Hematopoietic multipotent progenitor cell treated with erythropoietin and hydrocortisone succinate and interleukin-3 and kit ligand, for 4 days (in vitro differentiated cells): ENCODE measurements at places on chromosomes 11 and 22.

- DNase-seq = no peak
These were observed 173.4 kb downstream of the BCR start for GRCh38 chr22:23353696-23354095.

DNA sequence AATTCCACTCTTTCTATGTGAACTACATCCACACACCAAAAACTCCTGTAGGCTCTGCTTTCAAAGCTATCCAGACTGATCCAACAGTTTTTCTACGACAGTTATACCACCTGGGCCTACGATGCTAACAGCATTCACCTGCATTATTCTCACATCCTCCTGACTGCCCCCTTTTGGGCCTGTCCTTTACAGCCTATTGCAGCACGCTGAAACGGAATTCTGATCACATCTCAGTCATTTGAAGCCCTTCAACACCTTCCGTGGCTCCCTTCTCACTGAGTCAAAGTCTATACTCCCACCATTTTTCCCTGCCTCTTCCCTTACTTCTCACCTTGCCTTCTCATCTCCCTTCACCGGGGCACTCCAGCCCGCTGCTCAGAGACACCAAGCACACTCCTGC lies 791.3 kb upstream of the KIRREL3 start:
- DNase-seq = no peak

DNA sequence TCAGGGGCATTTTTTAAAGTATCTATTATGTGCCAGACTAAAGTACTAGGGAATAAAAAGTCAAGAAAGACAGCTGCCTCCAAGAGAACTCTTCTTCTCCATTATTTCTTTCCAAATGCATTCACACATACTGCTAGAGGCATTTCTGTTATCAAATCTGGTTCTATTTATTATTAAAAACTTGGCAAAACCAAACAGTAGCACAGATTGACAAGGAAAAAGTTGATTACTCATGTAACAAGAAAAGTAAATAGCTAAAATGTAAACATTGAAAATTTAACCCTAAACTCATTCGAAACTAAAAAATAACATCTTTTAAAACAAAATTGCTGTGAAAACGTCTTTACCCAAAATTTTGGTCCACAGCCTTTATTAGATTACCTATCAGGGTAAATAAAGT lies 132.9 kb upstream of the GUCY1A2 start:
- no peak for DNase-seq

DNA sequence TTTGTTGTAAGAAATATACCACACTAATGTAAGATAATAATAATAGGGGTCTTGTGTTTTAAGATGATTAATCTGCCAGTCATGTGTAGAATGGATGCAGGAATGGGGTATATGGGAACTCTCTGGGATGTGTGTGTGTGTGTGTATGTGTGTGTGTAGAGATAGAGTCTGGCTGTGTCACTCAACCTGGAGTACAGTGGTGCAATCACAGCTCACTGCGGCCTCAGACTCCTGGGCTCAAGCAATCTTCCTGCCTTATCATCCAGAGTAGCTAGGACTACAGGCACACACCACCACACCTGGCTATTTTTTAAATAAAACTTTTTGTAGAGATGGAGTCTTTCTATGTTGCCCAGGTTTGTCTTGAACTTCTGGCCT lies 11.5 kb upstream of the PANX1 start:
- no peak for DNase-seq

GRCh38 chr22:37534445-37534844 lies 15.2 kb upstream of the CARD10 start:
- no peak for DNase-seq

DNA sequence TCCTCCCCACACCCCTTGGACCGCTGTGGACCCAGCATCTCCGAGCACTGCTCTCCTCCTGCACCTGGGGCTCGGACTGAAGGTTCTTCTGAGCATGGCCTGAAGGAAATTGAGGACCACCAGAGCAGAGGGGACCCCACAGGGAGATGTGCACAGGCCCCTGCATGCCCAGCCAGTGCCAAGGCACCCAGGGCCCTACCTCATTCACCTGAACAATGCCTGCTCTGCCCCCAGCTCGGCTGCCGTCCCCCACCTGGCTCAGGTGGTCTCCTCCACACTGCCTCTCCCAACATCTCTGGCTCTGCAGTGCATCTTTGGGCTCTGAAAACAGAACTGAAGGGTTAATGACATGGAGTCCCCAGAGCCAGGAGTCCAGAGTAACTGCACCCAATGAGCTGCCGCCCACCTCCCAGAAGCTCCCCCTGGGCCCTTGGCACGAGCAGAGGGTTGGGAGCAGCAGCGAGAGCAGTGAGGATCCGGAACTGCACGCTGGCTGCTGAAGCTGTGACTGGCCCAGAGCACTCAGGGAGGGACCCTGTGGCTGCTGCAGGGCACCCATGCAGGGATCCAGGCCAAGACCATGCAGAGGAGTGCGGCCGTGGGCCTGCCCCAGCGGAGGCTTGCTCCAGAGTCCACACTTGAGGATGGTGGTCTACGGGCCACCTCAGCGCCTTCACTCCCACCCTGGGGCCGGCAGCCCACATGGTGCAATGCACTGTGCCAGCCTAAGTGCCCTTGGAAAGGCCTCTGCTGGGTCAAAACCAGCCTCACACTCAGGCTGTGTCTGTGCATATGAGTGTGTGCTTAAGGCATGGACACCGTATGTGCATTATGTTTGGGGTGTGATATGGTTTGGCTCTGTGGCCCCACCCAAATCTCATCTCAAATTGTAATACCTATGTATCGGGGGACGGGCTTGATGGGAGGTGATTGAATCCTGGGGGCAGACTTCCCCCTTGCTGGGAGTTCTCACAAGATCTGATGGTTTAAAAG lies 686.1 kb downstream of the TBC1D22A start:
- no peak for DNase-seq

- peak; percentile 40 for DNase-seq
These were observed 68.1 kb upstream of the SLC22A12 start for GRCh38 chr11:64522843-64523380.

- peak; percentile 35 for DNase-seq
These were observed 325.7 kb upstream of the PITPNB start for GRCh38 chr22:28244757-28245156.

DNA sequence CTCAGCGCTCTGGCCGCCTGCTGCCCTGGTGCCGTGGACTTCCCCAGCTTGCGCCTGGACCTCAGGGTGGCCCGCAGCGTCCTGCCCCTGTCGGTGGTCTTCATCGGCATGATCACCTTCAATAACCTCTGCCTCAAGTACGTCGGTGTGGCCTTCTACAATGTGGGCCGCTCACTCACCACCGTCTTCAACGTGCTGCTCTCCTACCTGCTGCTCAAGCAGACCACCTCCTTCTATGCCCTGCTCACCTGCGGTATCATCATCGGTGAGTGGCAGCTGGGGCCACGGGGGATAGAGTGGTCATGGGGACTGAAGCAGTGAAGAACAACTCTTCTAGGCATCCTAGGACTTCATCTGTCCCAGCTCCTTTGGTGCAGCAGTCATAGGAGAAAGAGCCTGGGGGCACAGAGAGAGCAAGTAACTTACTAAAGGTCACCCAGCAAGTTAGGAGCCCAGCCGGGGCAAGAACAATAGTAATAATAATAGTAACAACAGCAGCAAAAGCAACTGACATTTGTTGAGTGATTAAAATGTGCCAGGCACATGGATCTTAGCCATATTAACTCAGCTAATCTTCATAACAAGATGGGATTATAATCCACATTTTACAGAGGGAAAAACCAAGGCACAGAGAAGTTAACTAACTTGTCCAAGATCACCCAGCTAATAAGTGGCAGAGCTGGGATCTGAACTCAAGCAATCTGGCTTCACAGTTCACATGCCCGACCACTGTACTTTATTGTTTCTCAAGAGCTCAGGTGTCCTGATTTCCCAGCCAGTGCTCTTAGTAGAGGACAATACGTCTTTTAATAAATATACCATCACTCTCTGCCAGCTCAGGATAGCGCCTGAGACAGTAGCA lies 1.4 kb downstream of the SLC35C1 start:
- DNase-seq = no peak

GRCh38 chr22:19693981-19694670 lies 20.2 kb upstream of the SEPTIN5 start:
- no peak for DNase-seq

- DNase-seq = peak; percentile 30
These were observed 82.3 kb upstream of the PHOX2A start for GRCh38 chr11:72326151-72326848.

GRCh38 chr11:75815345-75816168 lies 547 bp downstream of the UVRAG start:
- DNase-seq = peak; percentile 58

- DNase-seq = no peak
These were observed 18.0 kb upstream of the DNAJB13 start for GRCh38 chr11:73932781-73933180.

GRCh38 chr22:36976606-36977005 lies 42.6 kb downstream of the TST start:
- DNase-seq = peak; percentile 71

DNA sequence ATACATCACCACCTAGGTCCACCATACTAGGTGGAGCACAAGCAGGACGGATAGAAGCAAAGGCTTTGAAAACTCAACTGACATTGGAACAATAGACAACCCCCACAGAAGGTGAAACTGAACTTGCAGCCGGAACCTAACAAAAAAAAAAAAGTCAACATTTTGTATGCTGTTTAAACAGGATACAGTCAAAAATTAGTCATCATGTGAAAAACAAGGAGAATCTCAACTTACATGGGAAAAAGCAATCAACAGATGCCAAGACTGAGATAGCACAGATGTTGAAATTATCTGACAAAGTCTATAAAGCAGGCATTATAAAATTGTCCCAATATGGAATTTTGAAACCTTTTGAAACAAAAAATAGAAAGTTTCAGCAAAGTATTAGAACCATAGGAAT lies 123.8 kb downstream of the RAB38 start:
- DNase-seq = no peak

GRCh38 chr22:17990147-17990546 lies 34.2 kb downstream of the MICAL3 start:
- DNase-seq = no peak

GRCh38 chr11:121393855-121394254 lies 58.3 kb upstream of the SORL1 start:
- no peak for DNase-seq

GRCh38 chr11:68961245-68961644 lies 19.5 kb downstream of the MRGPRD start:
- no peak for DNase-seq

DNA sequence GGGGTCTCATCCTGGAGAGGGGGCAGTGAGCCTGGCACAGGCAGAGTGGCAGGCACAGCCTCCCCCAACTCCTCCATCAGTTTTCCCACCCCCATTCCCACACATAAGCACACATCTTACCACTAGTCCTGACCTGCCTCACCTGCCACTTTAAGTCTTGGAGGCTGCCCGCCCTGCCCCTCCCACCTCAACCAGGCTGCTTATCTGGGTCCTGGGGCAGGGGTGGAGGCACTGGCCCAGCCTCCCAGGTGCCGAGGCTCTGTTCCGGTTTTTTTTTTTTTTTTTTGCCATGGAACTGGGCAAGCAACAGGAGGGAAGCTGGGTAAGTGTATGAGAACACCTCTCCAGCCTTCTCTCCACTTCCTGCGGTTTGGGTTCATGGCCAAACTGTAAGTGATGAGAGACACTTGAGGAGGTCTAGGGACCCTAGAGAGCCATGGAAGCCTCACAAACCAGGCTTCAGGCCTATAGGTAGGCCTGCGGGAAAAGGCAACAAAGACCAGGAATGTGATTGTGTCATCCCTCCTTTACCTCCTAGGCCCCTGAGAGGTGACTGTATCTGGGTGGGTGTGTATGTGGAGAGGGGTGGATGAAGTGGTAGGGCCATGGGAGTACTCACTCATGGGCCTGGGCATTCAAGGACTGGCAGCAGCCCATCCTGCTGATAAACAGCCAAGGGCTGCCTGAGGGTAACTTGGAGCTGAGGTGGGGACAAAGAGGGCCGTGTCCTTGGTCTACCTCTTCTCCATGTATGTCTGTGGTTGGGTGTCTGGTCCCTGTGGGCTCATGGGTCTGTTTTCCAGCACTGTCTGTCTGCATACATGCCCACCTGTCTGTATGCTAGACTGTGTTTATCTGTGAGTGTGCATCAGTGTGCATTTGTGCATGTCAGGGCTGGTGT lies 22.6 kb downstream of the PHLDB1 start:
- no peak for DNase-seq

DNA sequence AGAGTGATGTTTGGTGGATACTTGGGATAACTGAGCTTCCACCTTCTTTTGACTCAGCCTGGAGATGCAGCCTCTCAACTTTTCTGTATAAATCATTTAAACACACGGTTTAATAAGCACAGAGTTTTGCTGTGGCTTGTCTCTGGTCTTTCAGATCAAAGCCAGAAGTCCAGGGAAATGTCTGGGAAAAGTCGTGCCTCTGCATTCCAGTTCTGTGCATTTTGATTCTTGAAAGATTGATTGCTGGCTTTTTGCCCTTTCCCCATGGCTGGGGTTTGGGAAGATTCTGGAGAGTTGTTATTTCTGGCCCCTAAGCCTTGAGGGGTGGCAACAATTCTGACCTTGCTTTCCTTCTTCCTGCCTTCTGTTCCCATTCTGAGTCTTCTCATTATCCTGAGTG lies 154.1 kb downstream of the COMMD9 start:
- no peak for DNase-seq

- DNase-seq = no peak
These were observed 43.1 kb downstream of the CCDC73 start for GRCh38 chr11:32751381-32751780.

DNA sequence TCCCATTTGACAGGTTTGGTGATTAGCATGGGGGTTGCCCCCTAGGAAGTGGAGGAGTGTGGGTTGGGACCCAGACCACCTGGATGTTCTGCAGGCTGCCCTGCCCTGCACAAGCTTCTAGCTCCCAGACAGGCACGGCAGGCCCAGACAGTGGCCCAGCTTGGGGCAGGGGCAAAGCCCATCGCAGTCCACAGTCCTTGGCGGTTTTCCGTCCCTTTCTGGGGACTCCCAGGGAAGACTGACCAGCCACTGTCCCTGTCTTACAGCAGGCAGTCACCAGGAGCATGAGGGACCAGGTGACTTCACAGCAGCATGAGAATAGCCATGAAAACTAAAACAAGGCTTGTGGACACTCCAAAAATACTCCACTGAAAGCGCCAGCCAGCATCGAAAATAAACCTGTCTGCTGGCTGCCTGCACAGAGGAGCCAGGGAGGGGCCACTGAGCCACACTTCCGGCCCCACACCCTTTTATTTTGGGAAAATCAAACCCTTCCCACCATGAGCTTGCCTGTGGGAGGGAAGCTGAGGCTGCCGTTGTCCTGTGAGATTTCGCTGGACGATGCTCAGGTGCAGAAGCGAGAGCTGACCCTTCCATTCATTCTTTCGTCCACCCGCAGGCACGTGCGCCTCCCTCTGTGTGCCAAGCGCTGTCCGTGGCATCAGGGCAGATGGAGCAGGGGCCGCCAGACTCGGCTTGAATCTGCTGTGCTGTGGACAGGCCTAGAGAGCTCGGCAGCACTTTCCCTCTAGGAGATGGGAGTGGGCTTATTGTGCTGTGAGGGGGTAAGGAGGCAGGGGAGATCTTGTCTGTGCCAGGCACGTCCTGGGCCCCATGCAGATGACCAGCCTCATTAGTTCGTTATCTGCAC lies 28.0 kb downstream of the FADD start:
- DNase-seq = no peak

DNA sequence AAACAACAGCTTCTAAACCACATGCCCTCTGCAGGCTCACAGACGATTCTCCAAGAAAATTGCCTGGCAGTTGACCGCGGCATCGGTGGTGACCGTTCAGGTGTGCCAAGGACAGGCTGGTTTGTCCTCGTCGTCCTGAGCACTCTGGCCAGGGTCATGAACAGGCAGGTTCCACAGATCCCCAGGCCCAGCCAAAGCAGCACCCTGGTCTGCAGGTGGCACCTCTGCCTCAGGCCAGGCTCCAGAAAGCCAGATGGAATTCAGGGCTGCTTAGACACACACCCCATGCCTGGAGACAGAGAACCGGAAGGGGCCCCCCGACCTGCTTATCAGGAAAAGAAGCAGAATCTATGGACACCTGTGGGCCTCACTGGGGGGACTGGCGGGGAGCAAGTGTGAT lies 338.7 kb downstream of the BRD1 start:
- DNase-seq = no peak
